ENCODE measurements at places on chromosomes 2 and 18.

GRCh38 chr2:239467956-239468490 lies 67.2 kb upstream of the HDAC4 start:
- DNase-seq: no peak

GRCh38 chr18:62953663-62954062 lies 238.3 kb downstream of the PHLPP1 start:
- DNase-seq: no peak

DNA sequence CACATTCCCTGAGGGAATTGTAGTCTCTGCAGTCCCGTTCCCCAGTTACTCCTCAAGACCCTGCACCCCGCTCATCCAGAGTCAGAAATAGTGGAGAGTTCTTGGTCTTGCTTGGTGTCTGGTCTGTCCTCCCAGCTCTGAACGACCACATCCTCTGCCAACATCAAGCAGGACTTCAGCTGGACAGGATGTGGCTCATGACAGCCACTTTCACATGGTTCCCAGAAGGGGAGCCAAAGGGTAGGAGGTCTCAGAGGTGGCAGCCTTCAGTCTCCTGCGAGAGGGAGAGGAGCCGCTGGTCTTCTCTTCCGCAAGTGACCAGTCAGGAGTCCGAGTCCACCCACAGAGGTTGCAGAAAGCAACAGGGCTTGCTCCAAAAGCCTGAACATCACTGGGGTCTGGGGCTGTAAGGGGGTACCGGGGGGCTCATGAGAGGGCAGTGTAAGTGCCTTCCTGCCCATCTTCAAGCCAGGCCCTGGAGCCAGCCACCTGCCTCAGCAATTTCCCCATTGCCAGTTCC lies 29.8 kb downstream of the B3GNT7 start:
- DNase-seq: no peak

GRCh38 chr2:240213476-240214421 lies 73.3 kb upstream of the OTOS start:
- DNase-seq: no peak

DNA sequence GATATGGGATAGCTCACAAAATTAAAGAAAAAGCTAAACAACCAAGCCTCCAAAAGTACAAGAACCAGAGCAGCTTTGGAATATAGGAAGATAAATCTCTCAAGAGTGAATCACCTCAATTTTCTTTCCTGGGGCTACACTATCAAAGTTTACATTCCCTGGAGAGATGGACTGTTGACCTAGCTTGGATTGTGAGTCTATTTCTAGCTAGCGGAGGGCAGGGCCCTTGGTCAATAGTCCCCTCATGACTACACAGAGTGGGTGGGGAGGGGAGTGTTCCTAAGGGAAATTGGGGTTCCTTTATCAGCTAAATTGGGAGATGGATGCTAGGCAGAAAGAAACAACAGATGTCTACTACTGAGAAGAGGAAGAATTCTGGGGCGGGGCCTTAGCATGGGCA lies 29.9 kb upstream of the EIF2AK3 start:
- DNase-seq: no peak

All from stimulated activated CD8-positive, alpha-beta memory T cell treated with anti-CD3 and anti-CD28 coated beads, Interleukin-7, amount 100 ng/mL, for 1 hour (primary cell).